Left kidney (tissue), 8 donors: ENCODE measurements at places on chromosomes 11 and 22. TPM values are rescaled to one million over a fixed set of nuclear protein-coding genes. Genes with fewer than 3 reads are reported as not detected.

- no peak for DNase-seq
Measured at GRCh38 chr11:17560281-17561110, 13.4 kb downstream of the OTOG start.

SNX32 gene
- 2.6 TPM for polyA plus RNA-seq

EFCAB6 gene
- 6.5 TPM for polyA plus RNA-seq

MGAT3 gene
- 22.4 TPM for polyA plus RNA-seq

DNA sequence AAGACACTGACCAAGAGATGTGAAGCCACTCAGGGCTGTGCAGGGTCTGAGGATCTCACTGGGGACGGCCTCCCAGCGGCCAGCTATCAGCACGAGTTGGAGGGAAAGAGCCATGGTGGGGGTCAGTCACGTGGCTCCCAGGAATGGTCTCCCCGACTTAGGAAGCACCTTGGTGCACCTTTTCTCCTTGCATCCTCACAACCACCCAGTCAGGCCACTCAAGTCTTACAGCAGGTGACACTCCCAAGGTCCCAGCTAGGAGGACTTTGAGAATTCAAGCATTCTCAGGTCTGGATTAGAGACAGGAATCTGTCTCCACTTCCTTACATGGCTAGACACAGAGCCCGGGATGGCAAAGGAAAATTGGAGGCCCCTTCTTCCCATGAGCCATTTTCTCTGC, 2.7 kb downstream of the RNASEH2C start:
- no peak for DNase-seq

RAG2 gene
- 0.52 TPM for polyA plus RNA-seq
